ENCODE measurements at places on chromosomes 11 and 22.

GRCh38 chr11:84800755-84801346 lies 826.3 kb downstream of the DLG2 start:
- DNase-seq, result no peak

DNA sequence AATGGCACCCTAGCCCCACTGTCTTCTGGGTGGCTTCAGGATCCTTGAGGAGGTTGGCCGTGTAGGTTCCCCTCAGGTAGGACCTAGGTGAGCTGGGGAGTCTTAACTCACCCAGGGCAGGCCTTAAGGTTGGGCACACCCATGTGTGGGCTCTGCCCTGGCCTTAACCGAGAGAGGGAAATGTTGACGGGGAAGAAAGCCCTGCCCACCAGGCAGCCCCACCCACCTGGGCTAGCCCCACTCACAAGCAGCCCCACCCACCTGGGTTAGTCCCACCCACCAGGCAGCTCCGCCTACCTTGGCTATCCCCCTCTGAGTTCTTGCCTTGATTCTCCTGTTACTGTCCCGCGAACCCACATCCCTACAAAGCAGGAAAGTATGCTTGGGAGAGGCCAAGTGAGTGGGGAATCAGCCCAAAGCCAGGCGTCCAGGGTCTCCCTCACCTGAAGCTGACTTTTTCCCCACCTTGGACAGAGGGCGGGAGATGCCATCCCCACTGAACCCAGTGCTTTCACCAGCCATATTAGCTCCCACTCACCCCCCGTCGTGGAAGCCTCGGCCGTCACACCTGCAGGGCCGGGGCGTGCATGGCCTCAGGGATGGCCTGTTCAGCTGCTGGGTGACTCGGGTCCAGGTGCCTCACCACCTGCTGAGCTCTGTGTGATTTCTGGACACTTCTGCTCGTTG lies at the start of gene MYEOV:
MYEOV (plus strand) TSS at position 337 of the 687 bp plus-strand sequence. CDS start 1,200 bp downstream, outside the sequence.
- DNase-seq, result peak; percentile 31

DNA sequence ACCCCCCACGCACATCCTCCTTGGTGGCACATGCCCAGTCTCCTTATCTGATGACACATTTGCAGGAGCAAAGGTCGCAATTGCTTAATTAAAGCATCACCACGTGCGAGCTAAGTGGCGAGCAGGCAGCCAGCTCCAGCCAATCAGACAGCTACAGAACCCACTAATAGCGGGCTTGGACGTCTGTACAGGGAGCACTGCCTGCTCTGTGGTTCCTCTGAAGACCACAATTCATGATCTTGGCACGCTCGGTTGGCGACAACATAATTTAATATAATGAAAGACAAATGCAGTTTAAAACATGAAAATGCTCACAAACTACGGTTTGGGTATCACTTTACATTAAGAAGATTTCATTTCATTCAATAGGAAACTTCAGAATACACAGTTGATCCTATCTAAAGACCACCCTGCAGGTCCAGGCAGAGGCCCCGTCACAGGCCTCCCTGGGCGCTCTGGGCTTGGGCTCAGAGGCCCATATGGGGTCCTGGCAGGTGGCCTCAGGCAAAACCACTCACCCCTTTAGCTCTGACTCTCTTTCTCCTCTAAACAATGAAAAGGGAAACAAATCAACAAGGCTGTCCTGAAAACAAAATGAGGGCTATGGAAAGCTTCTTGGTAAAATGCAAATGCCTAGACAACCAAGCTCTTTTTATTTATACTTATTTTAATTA lies 10.4 kb downstream of the PACSIN2 start:
- no peak for DNase-seq

- no peak for DNase-seq
Measured at GRCh38 chr11:66887526-66887925, 30.7 kb downstream of the LRFN4 start.

- DNase-seq, result no peak
Measured at GRCh38 chr11:74989260-74989638, 516 bp downstream of the NEU3 start.

Data from activated CD4-positive, alpha-beta T cell treated with anti-CD3 and anti-CD28 coated beads, Interleukin-2, amount 50 U/mL, for 1 hour (primary cell).